ENCODE measurements at places on chromosomes 3 and 15. TPM values are rescaled to one million over a fixed set of nuclear protein-coding genes. Genes with fewer than 3 reads are reported as not detected.

GRCh38 chr15:47674586-47675232 is 42.6 kb upstream of the SEMA6D start:
- DNase-seq, result peak; percentile 29
- H3K4me3 ChIP-seq, result no peak overlapping the region
- no peak overlapping the region for H3K27ac ChIP-seq

The ALG3 gene
- total RNA-seq, result 26.8 TPM

The TMIE gene
- under 0.01 TPM for total RNA-seq

- H3K4me3 ChIP-seq, result no peak overlapping the region
- H3K27ac ChIP-seq, result no peak overlapping the region
- peaks cover 2% of the 10 kb centered on the region for H3K27me3 ChIP-seq
- no peak for DNase-seq
These were observed 12.3 kb upstream of the STAC start for GRCh38 chr3:36367912-36368573.

DNA sequence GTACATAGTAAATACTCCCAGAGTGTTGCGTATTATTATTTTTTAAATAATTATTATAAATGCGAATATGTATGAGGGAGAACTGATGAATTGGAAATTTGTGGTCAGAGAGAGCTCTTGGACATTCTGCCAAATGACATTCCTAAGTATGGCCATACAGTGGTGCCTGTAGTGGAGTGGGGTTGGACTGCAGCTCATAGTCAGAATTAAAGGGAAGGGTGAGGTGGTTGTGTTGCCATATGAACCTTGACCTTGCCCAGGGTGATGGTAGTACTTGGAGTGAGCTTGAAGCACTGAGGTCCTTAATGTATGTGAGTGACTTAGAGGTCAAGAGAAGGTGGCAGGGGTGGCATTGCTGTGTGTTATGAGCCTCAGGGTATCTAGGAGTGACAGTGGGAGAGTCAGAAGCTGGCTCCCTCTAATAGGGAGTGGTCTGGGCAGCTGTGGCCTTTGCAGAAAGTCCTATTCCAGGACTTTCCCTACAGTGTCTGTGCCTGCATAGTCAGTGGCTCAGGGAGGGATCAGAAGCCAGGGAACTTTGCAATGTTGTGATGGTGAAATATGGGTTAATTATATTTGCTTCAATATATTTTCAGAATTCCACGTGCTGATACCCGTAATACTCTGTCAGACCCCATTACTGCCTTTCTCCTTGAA is 26.2 kb downstream of the PDE8A start:
- H3K4me1 ChIP-seq, result peaks cover 16% of the 10 kb centered on the region
- DNase-seq, result no peak
- H3K27ac ChIP-seq, result no peak overlapping the region
- H3K36me3 ChIP-seq, result no peaks in the 10 kb centered on the region
- H3K4me3 ChIP-seq, result no peak overlapping the region

The STRA6 gene
- total RNA-seq, result 0.36 TPM

The KIF23 gene
- 8.3 TPM for total RNA-seq

The CDAN1 gene
- 9.7 TPM for total RNA-seq

The PPARG gene
- total RNA-seq, result 7.2 TPM

GRCh38 chr3:33942483-33943150 is 144.2 kb downstream of the PDCD6IP start:
- no peak overlapping the region for H3K27ac ChIP-seq
- H3K36me3 ChIP-seq, result no peaks in the 10 kb centered on the region
- H3K27me3 ChIP-seq, result peaks cover 8% of the 10 kb centered on the region
- no peak overlapping the region for H3K4me3 ChIP-seq
- peak; percentile 42 for DNase-seq

DNA sequence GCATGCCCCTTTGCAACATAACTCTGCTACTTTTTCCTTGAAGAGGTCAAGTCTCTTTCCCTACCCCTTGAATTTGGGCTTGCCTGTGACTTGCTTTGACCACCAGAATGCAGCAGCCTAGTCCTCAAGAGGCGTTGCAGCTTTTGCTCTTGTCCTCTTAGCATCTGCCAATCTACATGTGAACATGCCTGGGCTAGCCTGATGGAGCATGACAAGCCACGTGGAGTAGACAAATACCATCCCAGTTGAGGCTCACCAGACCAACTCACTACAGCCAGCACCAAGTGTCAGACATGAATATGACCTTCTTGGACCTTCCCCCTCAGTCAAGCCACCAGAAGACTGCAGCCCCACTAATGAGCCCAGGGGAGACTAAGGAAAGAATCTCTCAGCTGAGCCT is 32.9 kb downstream of the AMOTL2 start:
- H3K27ac ChIP-seq, result peak overlapping the region; percentile 2
- H3K27me3 ChIP-seq, result no peaks in the 10 kb centered on the region
- H3K4me3 ChIP-seq, result no peak overlapping the region
- H3K36me3 ChIP-seq, result no peaks in the 10 kb centered on the region
- DNase-seq, result no peak

The UROC1 gene
- total RNA-seq, result not detected

The CLDN16 gene
- under 0.01 TPM for total RNA-seq
